Stimulated activated CD8-positive, alpha-beta memory T cell treated with anti-CD3 and anti-CD28 coated beads, Interleukin-7, amount 100 ng/mL, for 48 hours (primary cell): ENCODE measurements at places on chromosomes 13 and 19.

GRCh38 chr19:5951338-5951861 lies 26.5 kb downstream of the RANBP3 start:
- DNase-seq: no peak

- no peak for DNase-seq
These were observed 351.4 kb downstream of the KCNRG start for GRCh38 chr13:50366488-50367174.

GRCh38 chr19:41407271-41407670 lies 9.7 kb downstream of the BCKDHA start:
- DNase-seq: no peak

- DNase-seq: no peak
These were observed 244.3 kb downstream of the OLFM4 start for GRCh38 chr13:53272873-53273272.

- DNase-seq: no peak
These were observed 599 bp upstream of the F10 start for GRCh38 chr13:113121928-113122471.

DNA sequence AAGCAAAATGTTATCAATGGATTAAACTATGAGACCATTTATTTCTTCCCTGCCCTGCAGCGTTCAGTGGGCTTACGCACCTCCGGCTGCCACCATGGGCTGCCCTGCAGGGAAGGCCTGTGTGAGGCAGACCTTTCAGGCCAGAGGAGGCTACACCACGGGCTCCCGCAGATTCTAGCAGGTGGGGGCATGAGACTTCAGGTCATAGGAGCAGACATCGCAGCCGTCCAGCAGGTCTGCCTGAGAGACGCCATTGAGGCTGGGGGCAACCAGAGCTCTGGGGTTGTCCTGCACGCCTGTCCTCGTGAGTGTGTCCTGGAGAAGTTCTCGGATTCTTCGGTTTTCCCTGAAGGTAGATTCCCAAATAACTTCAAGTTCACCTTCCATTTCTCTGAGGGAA lies 9.4 kb upstream of the SLC7A9 start:
- no peak for DNase-seq

GRCh38 chr13:50205581-50205980 lies 190.3 kb downstream of the KCNRG start:
- DNase-seq: no peak

- no peak for DNase-seq
These were observed 54.5 kb downstream of the RASA3 start for GRCh38 chr13:114077933-114078325.

DNA sequence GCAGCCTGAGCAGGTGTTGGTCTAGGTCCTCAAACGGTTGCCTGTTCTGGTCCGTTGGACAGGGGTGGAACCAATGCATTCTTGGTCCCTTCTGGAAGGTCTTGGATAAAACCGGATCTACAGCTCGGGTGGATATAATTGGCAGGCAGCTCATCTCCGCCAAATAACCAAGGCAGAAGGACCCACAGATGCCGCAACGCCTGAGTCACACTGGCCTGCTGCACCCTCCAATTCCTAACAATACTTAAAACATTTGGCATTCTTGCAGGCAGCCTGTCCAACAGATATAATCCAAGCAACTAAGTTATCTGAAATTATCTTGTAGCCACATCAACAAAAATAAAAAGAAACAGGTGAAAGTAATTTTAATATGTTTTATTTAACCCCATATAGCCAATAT lies 59.0 kb upstream of the FGF14 start:
- DNase-seq: no peak

- DNase-seq: no peak
These were observed 158.0 kb downstream of the TM9SF2 start for GRCh38 chr13:99659226-99659625.

- DNase-seq: no peak
These were observed 43.8 kb upstream of the ZNF728 start for GRCh38 chr19:23046743-23047142.

GRCh38 chr19:12723641-12724426 lies at the start of gene TNPO2:
TNPO2 (minus strand) TSS chr19:12723932; CDS start chr19:12720977, 2,955 bp downstream.
- DNase-seq: peak; percentile 52

DNA sequence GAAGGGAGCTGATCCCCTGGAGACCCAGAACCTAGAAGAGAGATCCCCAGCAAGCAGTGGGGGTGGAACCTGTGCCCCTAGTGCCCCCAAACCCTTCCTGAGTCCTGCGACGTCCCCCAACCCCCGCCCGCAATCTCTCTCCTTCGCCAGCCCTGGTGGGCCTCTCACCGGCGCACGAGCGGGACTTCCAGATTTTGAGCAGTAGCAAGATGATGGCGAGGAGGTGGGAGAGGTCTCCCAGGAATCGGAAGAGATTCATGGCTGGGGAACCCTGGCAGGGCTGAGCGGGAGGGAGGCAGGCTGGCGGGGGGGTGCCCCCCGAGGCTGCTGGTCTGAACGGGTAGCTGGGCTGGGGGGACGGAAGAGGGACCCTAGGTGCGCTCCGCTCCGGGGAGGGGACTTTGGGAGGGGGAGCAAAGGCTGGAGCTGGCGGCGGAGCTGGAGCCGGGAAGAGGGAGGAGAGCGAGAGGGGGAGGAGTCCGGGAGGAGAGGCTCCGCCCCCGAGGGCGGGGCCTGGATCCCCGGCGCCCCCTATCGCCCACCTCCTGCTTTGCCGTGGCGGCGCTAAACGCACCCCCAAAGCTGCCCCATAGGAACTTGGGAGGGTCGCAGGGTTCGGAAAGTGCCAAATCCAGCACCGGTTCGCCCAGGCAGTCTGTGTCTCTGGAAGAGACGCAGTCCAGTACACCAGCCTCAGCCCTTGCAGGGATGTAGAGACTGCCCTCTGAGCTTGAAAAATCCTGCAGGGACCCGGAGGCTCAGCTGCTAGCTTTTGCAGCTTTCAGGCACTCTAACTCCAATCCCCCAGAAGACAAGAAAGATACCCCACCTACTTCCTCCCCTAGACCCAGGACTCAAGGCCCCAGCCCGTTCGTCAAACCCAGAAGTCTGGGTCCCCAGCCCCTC lies at the start of gene KDELR1:
TSS of gene KDELR1 (minus strand) at position 452 of the 906 bp plus-strand sequence. CDS start at position 259, 193 bp downstream.
- DNase-seq: no peak

DNA sequence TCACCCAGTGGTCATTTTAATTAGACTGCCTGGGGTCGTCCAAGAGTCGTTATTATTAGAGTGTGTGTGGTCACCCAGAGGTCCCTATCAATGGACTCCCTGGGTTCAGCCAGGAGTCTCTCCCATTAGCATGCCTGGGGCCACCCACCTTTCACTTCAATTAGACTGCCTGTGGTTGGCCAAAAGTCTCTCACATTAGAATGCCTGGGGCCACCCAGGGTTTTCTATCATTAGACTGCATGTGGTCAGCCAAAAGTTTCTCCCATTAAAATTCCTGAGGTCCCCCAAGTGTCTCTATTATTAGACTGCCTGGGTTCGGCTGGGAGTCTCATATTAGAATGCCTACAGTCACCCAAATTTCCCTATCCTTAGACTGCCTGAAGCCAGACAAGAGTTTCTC lies 1472.6 kb downstream of the UQCRFS1 start:
- DNase-seq: no peak

- no peak for DNase-seq
These were observed 141.7 kb downstream of the LACC1 start for GRCh38 chr13:44021422-44021821.

- no peak for DNase-seq
These were observed 111.6 kb downstream of the RNF17 start for GRCh38 chr13:24875566-24875965.

GRCh38 chr13:24313439-24313838 lies 4.1 kb downstream of the C1QTNF9 start:
- DNase-seq: no peak

DNA sequence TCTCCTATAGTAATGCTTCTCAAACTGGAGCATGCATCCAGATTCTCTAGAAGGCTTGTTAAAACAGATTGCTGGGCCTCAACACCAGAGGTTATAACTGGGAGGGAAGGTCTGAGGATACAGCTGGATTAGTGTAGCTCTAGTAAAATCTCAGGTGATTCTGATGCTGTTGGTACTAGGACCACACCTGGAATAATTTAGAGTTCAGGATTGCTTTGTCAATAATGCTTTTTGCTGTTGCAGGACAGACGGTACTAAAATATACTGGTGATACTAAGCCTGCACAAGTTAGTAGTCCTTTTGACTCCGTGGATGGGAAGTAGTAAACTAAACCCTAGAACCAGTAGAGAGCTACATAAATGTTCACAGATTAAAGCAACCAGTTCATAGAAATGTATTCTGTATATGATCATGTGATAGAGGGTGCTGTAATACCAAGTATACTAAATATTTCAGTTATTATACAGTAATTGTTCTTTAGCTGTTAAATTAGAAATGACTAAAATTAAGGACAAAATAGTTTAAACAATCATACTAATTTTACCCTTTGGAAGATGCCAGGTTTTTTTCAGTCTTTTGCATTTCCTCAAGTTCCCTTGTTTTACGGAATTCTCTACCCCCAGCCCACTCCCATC lies 258.2 kb upstream of the STARD13 start:
- no peak for DNase-seq

DNA sequence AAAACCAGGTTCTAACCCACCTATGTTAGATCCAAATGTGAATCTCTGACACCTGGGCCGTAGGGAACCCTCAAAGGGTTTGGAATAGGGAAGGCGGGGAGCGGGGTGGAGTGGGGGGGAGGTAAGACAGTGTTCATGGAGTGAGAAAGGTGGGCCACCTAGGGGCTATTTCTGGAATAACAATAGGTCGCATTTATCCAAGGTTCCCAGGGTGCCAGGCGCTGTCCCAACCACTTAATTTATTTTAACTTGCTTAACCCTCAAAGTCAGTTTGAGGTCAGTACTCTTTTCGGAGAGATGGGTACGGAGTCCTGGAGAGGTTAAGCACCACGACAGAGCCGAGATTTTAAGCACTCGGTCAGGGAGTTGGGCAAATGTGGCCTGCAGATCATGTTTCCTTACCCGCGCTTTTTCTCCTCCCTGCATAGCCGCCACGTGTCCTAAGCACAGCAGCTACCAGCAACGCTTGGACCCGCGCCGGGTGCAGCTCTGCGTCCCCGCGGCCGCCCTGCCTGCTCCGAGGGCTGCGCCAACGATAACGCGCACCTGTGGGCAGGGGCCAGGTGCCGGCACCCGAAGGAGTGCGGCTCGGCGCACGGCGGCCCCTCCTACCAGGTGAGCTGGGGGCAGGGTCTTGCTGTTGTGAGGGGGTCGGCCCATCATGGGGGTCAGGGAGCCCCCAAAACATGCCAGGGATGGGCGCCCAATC lies 25.0 kb upstream of the FXYD3 start:
- peak; percentile 29 for DNase-seq

GRCh38 chr19:39874404-39874803 lies 28.2 kb upstream of the FBL start:
- DNase-seq: no peak

GRCh38 chr13:63288576-63288975 lies 1872.9 kb upstream of the PCDH20 start:
- no peak for DNase-seq

DNA sequence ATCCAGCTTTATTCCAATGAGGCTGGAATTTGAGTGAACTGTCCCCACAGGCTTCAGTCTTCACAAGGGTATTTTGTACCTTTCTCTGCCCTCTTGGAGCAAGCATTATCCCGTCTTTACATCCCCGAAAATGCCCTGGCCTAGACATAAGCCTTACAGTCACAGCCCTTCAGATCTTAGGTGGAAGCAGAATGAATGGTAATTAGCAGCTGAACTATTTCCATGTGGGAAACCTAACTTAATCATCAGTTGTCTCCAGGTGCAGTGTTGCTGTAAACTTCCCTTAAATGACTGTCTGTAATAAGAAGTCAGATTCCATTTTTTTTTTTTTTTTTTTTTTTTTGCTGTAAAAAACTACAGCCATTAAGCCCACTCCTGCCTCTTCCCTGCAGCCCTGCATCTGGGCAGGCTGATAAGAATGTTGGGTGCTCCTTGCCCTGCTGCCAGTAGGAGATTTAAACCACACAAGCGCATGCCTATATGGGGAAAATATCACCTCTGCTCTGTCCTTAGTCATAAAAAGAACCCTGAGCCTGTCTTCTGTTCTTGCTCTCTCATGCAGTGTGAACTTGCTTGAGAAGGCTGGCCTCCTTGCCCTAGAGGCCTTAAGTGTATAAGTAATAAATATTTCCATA lies 426.8 kb upstream of the SLITRK5 start:
- DNase-seq: no peak

DNA sequence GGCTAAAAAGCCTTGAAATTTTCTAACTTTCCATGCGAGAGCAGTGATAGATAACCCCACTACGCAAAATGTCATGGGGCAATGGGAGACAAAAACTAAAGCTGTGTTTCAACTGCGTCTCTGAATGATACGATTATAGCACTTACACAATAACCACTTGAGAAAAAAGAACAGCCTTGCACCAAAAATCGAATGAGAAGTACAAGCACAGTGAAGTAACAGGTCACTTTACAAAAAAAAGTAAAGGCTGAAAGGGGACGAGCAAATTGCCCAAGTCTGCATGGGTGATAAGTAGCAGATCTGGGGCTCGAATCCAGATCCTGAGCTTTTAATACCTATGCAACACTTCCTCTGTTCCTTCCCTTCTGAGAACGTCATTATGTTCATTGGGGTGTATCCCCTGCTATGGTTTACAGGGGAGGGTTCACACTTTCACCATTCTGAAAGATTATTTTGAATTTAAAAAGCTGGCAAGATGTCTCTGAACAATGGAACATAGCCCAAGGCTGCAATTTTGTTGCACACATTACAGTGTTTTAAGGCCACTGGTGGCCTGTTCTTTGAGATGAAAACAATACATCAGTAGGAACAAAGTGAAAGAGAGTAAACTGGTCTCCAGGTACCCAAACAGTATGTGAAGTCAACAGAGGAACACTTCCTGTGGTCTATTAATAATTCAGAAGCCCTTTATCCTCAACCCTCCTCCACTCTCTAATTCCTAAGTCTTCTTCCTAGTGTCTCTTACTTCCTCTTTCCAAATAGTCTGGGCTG lies 3.2 kb downstream of the CPB2 start:
- no peak for DNase-seq

DNA sequence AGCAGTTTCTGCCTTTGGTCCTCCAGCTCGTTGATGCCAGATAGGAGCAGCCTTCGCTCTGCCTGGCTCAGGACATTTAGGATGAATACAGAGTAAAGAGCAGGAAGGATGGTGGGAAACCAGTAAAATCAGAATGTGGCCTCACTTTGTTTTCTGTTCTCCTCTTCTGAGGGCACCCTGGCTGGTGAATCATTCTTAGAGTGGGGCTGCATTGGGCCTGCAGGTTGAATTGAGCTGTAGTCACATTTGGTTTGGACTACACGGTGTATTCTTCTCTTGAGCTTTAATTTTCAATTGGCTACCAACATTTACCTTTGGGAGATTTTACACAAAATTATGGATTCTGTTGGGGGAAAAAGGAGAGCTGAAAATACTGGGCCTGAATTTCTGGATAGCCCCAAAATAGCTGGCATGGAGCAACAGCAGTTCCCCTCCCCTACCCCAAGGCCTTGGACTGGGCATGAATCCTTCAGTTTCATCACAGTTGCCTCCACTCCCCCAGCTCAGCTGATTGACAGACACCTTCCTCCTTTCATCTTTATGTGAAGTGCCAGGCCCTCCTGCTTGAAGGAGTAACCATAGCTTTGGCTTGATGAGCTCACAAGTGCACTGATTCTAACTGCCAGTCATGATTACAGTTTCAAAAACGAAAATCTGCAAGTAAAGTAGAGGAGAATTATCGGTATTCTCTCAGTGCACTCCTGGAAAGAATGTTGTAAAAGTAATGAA lies 24.3 kb downstream of the ERCC5 start:
- DNase-seq: no peak
